ENCODE measurements at places on chromosomes 5 and 9.

GRCh38 chr9:77521091-77521490 lies 127.0 kb downstream of the GNA14 start:
- DNase-seq, result no peak

DNA sequence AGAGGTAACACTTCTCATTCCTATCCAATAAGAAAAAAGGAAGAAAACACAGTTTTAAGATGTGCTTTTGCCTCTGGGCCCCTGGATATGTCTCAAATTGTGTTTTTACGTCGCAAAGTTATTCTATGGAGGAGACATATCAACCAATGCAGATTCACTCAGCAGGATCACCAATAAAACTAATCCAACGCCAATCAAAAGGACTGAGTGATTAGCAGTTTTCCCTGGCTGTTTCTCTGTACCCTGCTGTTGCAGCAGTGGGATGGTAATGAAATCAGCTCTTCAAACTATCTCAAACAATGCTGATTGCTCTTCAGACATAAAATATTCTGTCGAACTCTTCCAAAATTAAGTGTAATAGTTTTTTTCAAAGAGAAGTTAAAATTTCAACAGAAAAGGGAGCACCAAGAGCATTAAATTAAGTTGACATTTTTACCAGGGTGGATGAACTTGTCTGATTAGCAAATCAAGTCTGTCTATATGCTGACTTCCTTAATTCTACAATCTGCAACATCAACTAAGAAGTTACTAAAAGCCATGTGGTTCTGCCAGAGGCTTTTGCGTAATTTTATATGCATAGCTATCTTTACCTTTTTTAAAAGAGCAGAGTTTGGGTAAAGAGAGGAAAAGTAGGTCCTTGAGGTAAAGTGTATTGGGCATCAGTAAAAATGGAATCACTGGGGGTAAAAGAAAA lies 9.7 kb upstream of the HK3 start:
- no peak for DNase-seq

DNA sequence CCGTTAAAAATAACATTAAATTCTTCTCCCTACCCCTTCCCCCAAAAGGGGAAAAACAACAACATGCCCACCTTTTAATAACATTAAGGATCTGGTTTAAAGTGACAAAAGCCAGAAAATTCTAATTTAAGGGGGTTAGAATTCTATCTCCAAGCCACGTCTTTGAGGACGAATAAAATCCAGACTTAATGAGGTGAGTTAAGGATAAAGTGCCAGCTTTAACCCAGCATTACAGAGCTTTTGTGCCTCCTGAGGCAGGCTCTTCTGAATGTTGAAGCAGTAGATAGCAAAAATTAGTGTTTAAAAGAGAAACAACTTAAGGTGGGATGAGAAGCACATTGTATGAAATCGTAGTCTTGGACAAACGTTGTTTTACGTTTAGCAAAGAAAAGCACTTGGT lies 329.0 kb upstream of the MPDZ start:
- DNase-seq, result no peak

DNA sequence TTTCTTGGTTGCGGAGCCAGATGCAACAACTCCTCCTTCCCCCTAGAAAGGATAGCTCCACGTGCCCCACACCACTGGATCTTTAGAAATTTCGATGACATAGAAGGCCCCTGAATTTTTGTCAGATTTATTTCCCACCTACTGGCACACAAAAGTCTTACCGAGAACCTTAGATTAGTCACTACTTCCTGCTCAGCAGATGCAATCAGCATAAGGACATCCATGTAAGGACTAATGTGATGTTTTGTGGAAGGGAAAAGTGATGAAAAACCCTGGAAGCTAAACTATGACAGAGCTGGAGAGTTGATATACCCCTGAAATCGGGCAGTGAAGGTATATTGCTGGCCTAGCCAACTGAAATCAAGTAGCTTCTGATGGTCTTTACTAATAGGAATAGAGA lies 125.5 kb upstream of the NFIL3 start:
- DNase-seq, result no peak

- no peak for DNase-seq
Observed at GRCh38 chr5:173727839-173728778, 111.7 kb upstream of the BOD1 start.

DNA sequence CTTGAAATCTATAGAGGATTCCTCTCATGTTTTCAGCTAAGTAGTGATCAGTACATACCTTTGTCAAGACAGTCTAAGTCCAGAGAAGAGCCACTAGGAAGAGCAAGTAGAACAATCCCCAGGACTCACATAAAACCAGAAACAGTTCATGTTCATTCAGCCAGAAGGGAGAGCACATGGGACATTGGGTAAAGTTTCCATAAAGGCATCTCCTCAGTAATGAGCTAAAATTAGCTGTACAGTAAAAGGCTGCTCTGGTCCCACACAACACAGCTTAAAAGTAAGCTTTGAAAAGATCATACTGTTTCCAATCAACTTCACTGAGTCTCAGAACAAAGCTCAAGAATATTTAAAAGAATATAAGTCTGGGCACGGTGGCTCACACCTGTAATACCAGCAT lies 32.4 kb downstream of the HOMER1 start:
- no peak for DNase-seq

DNA sequence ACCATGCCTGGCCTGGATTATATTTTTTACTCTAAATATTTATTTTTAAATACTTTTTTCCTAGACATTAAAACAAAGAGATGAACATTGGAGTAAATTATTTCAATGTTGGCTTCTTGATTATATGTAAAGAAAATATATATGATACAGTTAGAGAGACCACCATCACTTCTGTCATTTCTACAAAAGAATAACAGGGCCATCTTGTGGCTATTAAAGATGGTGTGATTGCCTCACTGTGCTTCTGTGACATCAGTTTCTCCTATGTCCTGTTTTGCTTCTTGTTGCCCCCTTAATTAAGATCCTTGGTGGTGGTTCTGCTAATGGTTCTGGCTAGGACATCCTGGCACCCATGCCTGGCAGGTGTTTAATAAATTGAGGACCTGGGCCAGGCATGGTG lies 32.9 kb downstream of the NDFIP1 start:
- no peak for DNase-seq

GRCh38 chr5:133396187-133396741 lies 216.1 kb downstream of the FSTL4 start:
- no peak for DNase-seq

DNA sequence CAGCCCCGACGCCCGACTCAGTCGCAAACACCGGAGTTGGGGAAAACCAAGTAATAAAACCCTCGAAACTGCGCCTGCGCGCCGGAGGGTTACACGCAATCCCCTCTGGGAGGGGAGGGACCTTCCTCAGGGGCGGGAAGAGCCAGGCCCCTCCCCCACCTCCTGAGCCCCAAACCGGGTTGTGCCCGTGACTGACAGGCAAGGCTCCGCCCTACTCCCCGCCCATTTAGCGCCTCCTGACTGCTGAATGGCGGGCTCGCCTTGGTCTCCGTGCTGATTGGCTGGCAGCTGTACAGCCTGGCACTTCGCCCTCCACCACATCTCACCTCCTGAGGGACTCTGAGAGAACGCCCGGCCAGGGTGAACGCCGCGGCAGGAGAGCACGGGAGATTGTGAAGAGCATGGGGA lies at the start of gene PRDM9:
TSS of gene PRDM9 (plus strand) at position 332 of the 408 bp plus-strand sequence. CDS start 1,425 bp downstream, outside the sequence.
- no peak for DNase-seq

GRCh38 chr5:66193419-66193818 lies 49.3 kb downstream of the SREK1 start:
- DNase-seq, result no peak

- no peak for DNase-seq
Observed at GRCh38 chr9:137986268-137987099, 108.9 kb downstream of the CACNA1B start.

DNA sequence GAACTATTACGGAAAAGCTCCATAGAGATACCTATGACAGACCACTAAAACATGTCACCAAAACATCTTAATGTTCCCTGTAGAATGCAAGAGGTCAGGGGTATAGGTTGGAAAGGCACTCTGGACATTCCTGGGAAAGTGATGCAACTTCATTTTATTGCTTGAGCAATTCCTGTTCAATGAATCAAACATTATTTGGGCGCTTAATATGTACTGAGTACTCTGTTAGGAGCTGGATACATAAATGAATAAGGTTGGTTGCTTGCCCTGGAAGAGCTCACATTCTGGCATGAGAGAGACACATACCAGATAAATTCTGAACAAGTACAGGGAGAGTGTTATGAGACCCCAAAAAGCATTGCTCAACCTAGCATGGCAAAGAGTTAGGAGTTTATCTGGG lies 408.9 kb upstream of the DMAC1 start:
- DNase-seq, result no peak

DNA sequence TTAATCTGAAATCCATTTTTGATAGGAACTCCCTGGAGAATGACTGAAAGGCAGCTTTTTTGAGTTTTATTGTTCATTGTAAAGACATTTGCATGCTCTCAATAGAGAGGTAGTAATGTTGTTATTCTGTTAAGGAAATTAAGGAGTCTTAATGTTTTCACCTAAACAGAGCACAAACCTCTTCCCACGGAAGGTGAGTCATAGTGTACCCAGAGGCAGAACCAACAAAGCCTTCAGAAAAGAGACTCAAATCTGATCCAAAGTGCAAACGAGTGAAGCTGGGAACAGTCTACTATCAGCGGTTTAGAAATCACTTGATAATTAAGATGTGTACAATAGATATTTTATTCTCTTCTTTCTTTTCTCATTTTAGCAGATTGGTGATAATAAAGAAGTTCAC lies 470.5 kb downstream of the PLK2 start:
- DNase-seq, result no peak

GRCh38 chr5:167530548-167530947 lies 760.9 kb upstream of the WWC1 start:
- no peak for DNase-seq

DNA sequence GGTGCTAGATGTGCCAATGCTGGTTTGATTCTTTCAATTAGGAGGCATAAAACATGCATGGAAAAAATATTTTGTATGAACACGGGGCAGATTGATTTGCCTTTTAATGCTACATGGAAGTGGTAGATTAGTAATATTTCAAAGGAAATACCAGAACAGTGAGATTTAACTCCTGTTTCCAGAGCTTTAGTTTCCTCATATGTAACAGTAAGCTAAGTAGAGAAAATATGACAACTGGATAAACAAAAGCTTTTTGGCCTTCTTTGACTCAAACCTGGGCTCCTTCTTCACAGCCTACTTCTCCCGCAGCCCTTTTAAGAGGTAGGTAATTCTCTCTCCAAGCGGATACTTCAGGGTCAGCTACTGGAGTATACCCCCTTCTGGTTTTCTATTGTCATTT lies 254.2 kb upstream of the TRPC7 start:
- no peak for DNase-seq

- DNase-seq, result no peak
Observed at GRCh38 chr5:62607615-62608014, 29.0 kb downstream of the LRRC70 start.

GRCh38 chr9:136056546-136057235 lies 38.4 kb downstream of the NACC2 start:
- DNase-seq, result no peak

DNA sequence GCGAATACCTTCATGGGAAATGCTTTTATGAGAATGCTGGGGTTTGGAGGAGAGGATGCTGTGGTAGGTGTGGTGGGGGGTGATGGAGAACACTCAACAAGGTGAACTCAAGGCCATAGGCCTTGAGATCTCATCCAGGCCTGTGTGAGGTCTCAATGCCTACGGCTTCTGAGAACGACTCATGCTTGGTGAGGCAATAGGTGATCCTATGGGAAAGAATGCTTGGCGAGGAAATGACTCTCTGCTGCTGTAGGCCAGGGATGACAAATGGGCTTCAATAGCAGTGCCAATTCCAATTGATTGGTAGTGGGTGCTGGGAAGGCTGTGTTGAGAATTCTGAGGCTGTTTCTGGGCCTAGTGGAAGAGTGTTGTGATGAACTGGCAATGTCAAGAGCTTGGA lies 280.2 kb upstream of the CLINT1 start:
- no peak for DNase-seq

- DNase-seq, result no peak
Observed at GRCh38 chr5:100616291-100616690, 81.1 kb downstream of the FAM174A start.

DNA sequence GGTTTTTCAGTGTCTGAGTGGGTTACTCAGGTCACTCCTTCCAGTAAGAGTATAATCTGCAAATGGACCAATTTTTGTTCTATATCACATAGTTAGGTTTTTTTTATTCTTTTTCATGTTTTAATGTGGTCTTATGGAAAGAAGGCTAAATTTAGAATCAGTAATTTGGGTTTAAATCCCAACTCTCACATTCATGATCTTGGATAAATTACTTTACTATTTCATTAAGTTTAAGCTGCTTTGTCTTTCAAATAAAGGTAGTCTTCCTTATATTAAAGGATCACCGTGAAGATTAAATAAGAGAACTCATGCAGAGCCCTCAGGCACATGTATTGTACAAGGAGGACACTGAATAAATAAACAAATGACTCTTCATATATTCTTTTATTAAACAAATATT lies 234.7 kb downstream of the SGCD start:
- DNase-seq, result no peak

- DNase-seq, result no peak
Observed at GRCh38 chr5:24906689-24907088, 261.9 kb upstream of the CDH10 start.

DNA sequence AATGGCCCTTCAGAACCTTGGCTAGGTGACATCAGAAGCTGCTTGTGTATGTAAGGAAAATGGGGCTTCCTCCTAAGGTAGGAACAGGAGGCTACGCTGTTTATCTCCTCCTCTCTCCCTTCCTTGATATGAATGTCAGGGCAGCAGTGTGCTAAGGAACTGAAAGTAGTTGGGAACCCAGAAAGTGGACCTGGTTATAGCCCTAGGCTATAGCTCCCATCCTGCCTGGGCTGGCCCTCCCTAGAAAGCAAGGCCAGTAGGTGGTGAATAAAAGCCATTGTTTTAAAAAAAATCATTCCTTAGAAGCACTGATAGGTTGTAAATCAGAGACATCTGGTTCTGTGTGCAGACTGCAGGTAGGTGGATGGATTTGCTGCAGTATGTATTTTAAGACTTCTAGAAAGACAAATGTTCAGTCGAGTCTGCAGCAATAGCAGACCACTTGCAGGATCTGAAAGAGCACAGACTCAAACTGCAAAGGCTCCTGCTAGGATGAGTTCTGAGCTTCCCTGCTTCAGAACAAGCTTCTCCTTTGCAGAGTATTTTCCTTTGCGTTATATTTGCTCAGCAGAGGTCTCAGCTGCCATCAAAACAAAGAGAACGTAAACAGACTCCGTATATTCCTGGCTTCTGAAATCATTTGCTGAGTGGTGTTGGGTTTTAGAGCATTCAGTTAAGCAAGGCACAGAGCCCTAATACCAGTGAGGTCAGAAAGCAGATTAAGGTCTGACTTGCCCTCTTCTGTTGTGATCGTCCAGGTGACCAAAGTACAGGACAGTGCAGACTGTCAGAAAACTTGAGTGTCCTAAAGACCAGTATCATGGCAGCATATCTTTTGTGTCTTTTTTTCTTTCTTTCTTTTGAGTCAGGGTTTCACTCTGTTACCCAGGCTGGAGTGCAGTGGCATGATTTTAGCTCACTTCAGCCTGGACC lies 20.1 kb upstream of the CFAP157 start:
- DNase-seq, result no peak

- DNase-seq, result no peak
Observed at GRCh38 chr5:9198394-9198793, 347.5 kb downstream of the SEMA5A start.

GRCh38 chr5:149215478-149216090 lies 56.1 kb upstream of the AFAP1L1 start:
- DNase-seq, result no peak

GRCh38 chr9:128689293-128689774 lies 312 bp downstream of the SET start:
- DNase-seq, result no peak

Data from activated CD8-positive, alpha-beta memory T cell treated with anti-CD3 and anti-CD28 coated beads for 48 hours (primary cell).